ENCODE measurements at places on chromosomes 3 and 15.

GRCh38 chr15:95432878-95433405 lies 897.6 kb upstream of the NR2F2 start:
- DNase-seq: no peak

DNA sequence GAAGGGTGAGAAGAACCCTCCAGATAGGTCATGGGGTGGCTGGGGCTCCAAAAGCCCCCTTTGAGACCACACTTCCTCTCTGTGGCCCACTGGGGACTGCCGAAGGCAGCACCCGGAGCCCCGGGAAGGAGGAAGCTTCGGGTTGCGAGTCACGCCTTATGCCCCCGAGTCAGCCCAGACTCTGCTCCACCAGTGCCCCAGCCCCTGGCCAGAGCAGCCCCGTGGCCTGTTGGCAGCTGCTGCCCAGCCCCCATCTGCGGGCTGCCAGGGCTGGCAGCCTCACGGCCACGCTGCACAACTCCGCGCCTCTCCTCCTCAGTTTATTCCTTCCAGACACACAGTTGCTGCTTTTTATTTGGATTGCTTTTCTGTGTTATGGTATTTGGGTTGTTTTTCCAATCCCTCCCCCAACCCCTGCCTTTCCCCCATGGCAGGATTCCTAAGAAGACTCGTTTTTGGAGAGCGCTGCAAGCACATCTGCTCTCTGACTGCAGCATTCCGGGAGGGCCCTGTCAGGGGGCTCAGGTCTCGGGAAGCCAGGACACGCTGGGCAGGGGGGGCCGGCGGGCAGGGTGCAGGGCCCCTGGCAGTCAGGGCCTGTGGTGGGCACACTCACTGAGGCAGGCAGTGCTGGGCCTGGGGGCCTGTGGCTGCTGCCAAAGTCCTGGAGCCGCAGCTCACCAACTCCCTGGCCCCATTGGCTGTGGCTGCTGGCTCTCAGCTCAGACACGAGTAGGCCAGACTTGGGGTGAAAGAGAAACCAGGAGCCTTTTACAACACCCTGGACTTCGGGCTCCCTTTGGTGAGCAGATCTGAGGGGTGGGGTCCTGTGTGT lies 20.2 kb downstream of the MAGEF1 start:
- DNase-seq: peak; percentile 28

GRCh38 chr15:85518979-85519761 lies 138.8 kb downstream of the AKAP13 start:
- DNase-seq: no peak

DNA sequence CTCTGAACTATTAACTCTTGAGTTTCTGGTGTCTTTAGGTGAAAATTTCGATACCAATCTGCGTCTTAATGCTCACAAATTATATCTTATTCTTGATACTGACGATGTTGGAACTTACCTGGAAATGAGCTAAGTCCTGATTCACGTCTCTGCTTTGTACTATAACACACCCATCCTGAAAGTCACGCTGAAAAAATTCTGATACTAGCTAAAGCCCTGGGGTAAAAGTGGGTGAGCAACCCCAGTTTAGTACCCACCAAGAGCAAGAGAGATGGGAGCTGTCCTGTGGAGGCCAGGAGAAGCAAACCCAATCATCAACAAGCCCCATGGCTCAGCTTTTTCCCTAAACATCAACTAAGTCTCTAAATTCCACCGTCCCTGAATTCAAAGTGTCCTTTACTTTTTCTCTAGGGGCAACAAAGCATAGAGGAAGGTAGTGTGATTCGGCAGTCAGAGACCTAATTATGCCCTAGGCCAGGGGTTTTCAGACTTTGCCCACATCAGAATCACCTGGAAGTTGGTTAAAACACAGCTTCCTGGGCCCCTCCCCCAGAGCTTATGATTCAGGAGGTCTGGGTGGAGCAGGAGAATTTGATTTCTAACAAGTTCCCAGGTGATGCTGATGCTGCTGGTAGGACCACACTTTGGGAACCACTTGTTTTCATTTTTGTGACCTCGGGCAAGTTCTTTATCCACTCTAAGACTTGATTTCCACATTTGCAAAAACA lies 90.2 kb downstream of the OSBPL10 start:
- DNase-seq: no peak

- no peak for DNase-seq
These were observed 197.3 kb downstream of the OPA1 start for GRCh38 chr3:193790086-193790990.

GRCh38 chr3:129278966-129279906 lies 566 bp downstream of the HMCES start:
- peak; percentile 57 for DNase-seq

DNA sequence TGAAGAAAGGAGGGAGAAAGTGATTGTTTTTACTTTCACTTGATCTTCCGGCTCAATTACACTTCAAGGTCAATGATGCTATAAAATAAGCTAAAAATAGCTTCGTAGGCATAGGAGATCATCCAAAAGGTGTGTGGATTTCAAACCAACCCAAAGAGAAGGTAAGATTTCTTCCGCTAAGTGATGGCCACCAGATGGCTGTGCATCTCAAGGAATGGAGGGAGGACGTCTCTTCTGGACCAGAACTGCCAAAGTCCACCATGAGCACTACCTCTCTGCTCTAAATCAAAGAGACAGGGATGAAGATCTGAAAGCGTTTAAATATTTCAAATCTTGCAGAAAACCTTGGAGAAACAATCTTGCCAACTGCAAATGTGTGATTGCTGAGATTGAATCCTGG lies 199.1 kb upstream of the ZPLD1 start:
- no peak for DNase-seq

- DNase-seq: no peak
These were observed 1.3 kb downstream of the DENND4A start for GRCh38 chr15:65790694-65791334.

DNA sequence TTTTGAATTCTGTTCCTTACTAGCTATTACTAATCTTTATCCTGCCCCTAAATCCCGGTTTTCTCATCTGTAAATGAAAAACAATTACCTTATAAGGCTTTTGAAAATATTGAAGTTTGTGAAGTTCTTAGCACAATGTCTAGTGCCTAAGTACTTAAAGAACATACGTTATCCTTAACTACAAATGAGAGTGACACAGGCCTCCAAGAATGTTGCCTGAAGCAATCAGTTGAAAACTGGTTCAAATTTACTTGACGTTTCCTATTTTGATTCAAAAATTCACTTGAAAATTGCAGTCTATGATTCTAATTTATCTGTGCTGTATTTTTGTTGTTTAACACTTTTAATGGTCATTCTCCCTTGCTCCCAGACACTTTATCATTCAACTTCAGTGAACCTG lies 3.2 kb downstream of the SENP7 start:
- no peak for DNase-seq

DNA sequence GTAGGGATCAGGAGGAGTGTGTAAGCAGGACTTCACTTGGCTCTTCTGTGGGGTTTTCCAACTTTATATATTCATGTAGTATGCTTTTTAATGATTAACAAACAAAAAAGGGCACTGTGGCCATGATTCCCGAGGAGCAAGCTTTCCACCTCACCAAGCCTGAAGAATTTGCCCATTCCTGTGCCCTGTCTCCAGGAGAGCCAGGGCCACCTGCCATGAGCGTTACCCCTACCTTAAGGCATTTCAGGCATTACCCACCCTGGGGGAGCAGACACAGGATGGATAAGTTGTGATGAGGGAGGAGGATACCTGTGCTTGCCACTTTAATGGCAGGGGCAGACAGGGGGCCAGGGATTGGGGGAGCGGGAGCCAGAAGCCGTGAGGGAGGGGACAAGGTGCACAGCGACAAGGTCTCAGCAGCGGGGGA lies 3.0 kb downstream of the TRPM1 start:
- no peak for DNase-seq

All from nephron progenitor cell (in vitro differentiated cells).